Smooth muscle cell of the brain vasculature (primary cell): ENCODE measurements at places on chromosomes 11 and 22.

DNA sequence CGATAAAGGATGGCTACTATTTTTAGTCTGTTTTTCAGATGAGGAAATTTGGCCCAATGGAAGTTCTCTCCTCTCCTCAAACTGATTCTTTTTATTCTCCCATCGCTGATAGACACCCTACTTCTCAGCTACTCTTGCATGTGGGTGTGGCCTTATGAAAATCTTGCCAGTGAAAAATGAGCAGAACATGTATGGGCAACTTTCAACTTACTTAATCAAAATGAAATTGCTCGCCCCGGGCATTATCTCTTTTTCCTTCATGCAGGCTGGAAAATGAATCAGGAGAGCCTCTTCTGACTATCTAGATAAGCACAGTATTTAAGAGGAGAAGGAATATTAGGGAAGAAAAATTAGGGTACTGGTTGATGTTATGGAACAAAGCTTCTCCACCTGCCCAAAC is 2354.7 kb upstream of the RAG2 start:
- no peak for DNase-seq

DNA sequence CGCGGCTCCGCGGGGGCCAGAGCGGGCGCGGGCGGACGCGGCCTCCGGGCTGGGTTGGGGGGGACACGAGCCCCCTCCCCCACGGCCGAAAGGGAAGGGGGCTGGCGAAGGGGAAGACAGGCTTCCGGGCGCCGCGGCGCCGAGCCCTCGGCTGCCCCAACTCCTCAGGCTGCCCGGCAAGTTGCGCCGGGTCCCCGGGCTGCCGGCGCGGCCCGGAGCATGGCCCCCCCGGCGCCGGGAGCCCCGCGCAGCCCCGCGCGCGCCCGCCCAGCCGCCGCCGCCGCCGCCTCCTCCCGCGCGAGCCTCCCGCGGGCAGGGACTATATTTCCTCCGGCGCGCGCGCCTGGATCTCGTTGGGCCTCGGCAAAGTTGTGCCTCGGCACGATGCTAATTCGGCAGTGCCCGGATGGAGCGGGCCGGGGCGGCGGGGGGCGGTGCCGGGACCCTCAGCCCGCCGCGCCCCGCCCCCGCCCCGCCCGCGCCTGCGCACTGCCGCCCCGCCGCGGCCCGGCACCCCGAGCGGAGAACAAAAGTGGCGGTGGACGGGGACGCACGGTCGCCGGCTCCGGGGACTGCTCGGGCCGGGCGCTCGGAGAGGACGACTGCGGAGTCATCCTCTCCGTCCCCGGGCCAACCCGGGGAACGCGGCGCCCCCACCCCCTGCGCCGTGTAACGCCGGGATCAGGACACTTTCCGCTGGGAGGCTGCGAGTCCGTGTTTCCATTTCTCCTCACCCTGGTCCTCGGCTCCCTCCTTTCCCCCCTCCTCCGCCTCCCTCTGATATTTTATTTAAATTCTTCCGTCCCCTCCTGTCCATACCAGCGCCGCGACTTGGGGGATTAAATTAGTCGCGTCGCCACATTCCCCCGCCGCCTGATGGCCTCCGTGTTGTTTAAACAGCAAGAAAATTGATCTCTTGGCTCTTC is at the start of gene PHF21B:
PHF21B (minus strand) TSS at position 400 of the 926 bp plus-strand sequence. CDS start 456 bp downstream, outside the sequence.
- DNase-seq, result no peak

GRCh38 chr11:86183694-86184093 is 60.9 kb upstream of the EED start:
- DNase-seq, result no peak

DNA sequence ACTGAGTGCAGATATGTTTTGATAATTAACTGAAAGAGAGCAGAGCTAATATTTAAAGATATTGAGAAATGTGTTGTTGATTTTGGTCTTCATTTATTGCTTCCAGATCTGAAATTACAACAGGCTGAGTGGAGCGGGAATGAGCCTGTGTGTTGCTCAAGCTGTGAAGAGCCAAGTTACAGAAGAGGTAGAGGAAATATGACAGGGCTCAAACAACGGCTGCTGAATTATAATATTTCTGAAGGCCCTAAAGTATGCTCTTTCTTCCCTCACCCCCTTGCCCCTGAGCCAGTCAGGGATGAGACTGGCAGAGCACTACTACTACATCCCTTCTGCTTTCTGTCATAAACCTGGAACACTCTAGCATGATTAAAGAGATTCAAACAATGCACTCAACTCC is 115.6 kb downstream of the FANCF start:
- no peak for DNase-seq

- no peak for DNase-seq
Measured at GRCh38 chr11:112793416-112793815, 167.8 kb upstream of the NCAM1 start.

- no peak for DNase-seq
Measured at GRCh38 chr22:46909237-46910030, 147.0 kb downstream of the TBC1D22A start.

DNA sequence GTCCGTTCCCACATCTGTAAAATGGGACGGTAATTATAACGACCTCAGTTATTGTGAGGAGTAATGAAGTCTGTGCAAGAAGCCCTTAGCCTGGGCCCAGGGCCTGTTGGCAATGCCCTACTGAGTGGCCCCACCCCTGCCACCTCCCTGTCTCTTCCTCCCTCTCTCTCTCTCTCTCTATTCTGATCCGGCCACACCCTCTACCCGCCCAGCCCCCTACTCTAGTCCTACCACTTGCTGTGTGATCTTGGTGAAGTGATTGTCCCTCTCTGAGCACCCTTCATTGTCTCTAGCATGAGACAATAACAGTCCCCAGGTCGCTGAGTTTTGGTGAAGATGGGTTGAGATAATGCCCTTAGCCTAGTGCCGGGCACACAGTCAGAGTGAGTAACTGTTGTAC is 7.4 kb upstream of the SEC14L6 start:
- no peak for DNase-seq

GRCh38 chr11:12161137-12161536 is 50.7 kb downstream of the MICAL2 start:
- no peak for DNase-seq

DNA sequence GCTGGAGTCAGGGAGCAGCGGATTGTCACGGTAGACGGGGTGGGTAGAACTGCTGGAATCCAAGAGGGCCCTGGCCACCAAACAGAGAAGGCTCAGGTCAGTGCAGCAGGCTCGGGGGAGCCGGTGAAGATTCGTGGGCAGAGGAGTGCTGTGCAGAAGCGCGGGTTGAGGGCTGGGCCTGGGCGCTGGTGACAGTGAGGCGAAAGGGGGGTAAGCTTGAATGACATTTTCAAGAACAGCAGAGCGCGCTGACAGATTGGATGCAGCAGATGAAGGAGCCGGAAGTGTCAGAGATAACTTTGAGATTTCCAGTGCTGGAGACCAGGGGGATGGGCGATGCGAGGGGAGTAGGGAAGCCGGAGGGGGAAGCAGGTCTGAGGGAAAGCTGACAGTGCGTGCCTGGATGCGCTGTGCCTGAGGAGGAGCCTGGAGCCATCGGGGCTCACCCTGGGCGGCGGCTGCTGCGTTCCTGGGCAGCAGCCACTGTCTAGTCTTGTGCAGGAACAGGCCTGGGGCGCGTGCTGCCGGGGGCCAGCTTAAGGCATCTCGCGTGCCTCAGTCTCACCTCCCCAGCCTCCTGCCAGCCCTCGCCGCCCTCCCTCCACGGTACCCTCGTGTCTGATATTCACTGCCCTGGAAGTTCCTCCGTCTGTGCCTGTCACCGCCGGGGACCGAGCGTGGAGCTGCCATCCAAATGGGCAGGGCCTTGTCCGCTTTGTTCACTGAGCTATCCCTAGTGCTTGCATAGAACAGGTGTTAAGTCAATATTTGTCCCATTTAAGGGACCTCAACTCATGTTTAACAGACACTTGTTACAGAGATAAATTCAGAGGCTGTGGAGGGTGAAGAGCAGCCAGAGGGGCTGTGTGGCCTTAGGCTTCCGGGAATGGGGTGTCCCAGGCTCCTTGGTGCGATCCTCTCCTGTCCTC is 5.2 kb downstream of the GRIK4 start:
- DNase-seq, result no peak

GRCh38 chr11:3865388-3866193 is 10.1 kb downstream of the STIM1 start:
- DNase-seq, result no peak

- DNase-seq, result no peak
Measured at GRCh38 chr11:14908214-14908880, 16.3 kb upstream of the CYP2R1 start.

- no peak for DNase-seq
Measured at GRCh38 chr11:100730266-100730665, 43.2 kb downstream of the ARHGAP42 start.

GRCh38 chr11:62445314-62445740 is 26.5 kb downstream of the SCGB1A1 start:
- no peak for DNase-seq

- no peak for DNase-seq
Measured at GRCh38 chr22:40397396-40397795, 27.0 kb downstream of the SGSM3 start.

DNA sequence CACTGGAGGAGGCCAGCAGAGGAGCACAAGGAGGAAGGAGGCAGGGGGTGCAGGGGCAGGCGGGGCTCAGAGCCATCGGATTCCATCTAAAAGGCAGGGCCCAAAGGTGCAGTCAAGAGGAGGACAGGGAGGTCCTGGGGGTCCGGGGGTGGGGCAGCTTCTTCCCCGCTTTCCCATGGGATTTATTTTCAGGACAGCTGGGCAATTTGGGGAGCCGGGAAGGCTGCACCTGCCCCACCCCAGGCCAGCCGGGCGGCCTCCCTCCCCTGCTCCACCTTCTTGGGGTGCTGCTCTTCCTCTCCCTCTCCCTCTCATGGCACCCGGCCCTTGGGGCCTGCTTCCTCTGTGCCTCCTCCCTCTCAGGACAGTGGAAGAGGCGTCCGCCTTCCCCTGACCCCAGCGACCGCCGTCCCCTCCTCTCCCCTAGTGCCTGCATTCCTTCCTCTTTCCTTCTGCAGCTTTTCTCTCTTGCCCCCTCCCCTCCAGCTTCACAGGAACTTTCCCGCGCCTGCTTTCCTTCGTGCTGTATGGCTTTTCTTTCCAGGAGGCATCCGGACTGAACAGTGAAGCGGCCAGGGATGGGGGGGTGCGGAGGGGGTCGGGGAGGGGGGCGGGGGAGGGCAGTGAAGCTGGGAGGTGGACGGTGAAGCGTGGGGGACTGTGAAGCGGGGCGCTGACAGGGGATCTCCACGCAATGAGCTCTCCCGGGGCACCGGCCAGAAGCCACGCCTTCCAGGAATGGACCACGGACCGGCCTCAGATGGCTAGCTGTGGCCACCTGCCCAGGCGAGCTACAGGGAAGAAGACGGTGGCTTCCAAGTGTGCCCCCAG is 26.9 kb downstream of the APOBEC3H start:
- no peak for DNase-seq

- peak; percentile 72 for DNase-seq
Measured at GRCh38 chr22:45460288-45461109, 42.2 kb upstream of the FBLN1 start.
